ENCODE measurements at places on chromosomes 2 and 18. TPM values are rescaled to one million over a fixed set of nuclear protein-coding genes. Genes with fewer than 3 reads are reported as not detected.

DNA sequence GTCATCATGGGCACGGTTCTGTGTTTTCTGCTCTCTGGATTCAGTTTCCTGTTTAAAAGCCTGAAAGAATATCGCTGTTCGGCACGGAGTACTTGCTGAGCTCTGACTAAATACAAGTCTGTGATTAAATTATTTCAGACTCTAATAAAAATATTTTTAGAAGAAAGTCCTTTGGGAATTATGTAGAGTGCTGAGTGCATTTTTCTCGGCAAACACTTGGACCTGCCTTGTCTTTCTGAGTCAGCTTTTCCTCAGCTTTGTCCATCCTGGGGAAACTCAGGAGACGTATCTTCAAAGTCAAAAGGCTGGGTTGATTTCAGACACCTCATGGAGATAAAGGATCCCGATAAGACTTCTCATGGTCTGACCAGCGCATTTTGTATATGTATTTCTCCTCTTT, 45.9 kb downstream of the IL1R2 start:
- no peak for DNase-seq

GRCh38 chr2:72144632-72145288, 2.9 kb downstream of the CYP26B1 start:
- DNase-seq = no peak

The PROM2 gene
- total RNA-seq = 1.2 TPM

DNA sequence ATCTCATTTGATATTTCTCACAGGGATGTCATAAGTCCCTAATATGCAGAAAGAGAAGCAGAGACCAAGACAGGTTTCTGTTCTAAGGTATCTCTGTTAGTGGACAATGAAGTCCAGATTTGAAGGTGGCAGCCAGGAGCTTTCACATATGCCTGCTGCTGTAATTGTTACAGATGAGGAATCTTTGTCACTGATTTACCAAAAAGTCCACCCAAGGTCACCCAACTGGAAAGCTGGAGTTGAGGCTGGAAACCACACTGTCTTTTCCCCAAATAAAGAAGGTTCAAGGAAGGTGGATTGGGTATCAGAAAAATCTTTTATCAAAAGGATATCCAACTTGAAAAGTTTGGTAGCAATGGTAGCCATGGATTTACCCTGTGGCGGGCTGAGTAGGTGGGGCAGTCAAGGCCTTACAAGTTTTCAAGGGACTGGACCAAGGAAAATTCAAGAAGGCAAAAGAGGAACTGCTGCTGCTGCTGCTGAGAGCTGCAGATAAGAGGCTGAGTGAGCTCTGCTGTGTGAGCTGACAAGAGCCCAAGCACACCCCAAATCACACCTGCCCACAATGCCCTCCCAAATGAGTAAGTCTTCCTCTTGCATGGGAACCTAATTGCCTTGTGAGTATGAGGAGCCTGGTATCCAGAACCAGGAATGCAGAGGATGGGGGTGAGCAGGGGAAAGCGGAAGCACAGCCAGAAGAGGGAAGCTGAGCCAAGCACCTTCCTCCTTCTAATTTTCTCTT, 241.2 kb downstream of the ANAPC1 start:
- peak; percentile 38 for DNase-seq

The SLC4A1AP gene
- 26.7 TPM for total RNA-seq

The CFAP65 gene
- not detected for total RNA-seq

The COL4A3 gene
- 7.2 TPM for total RNA-seq

The BIN1 gene
- total RNA-seq = 9.8 TPM

DNA sequence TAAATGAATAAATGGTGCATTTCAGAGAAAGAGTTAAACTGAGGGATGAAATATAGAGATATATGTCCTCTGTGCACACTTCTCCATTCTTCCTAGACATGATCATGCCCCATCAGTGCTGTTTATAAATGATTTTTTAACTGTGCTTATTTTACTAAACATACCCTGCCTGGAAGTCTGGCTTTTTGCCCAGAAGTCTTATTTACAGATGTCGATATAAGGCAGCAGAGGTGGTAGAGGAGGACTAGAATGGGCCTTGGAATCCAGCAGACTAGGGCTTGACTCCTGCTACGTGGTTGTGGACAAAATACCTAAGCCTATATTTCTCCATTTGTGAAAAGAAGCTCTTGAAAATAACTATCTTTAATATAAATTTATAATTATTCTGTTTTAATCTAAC, 355.5 kb downstream of the RAD51AP2 start:
- no peak for DNase-seq

The C2orf92 gene
- total RNA-seq = 11.2 TPM

The PPP1R1C gene
- total RNA-seq = not detected

DNA sequence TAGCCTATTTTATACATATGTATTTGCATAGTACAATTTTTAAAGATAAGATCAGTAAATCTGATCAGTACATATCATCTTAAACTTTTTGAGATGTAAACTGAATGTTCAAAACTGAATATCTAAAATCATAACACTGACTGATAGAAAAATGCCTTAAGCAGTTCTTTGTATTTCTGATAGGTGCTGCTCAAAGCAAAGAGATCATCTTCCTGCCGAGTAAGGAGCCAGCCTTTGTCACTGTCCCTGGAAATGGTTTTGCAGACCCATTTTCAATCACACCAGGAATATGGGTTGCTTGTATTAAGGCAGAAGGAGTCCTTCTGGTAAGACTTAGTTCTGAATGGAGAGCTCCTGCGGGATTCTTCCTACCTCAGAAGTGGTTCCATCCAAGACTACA, 135.0 kb downstream of the LAMA3 start:
- peak; percentile 17 for DNase-seq

DNA sequence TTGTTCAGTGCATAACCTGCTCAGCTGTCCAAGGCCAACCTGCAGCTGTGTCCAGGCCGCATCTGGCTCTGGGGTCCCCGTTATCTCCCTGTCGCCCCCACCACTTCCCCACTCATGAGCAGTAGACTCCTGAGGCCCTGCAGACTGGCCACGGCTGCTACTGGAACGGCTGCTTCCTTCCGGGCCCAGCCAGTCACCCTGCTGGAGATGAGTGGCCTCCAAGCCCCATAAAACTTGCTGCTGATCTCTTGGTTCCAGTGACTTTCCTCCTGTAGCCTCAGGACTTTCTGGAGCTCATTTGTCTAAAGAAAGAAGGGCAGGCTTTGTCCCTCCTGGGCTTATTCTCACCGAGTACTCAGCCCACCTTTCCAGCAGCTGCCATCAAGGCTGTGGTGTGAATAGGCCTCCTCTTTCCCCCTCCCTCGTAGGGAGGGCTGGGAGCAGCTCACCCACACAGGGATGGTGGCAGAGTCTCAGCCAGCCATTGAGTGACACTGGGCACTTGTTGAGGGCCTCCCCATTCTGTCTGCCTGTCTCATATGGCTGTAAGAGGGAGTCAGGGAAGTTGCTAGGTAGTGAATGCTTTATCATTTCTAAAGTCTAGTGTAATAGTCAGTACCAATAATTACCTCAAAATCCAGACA, 257.3 kb downstream of the MYCN start:
- no peak for DNase-seq

- DNase-seq = no peak
Measured at GRCh38 chr18:55317864-55318263, 270.1 kb downstream of the TCF4 start.

DNA sequence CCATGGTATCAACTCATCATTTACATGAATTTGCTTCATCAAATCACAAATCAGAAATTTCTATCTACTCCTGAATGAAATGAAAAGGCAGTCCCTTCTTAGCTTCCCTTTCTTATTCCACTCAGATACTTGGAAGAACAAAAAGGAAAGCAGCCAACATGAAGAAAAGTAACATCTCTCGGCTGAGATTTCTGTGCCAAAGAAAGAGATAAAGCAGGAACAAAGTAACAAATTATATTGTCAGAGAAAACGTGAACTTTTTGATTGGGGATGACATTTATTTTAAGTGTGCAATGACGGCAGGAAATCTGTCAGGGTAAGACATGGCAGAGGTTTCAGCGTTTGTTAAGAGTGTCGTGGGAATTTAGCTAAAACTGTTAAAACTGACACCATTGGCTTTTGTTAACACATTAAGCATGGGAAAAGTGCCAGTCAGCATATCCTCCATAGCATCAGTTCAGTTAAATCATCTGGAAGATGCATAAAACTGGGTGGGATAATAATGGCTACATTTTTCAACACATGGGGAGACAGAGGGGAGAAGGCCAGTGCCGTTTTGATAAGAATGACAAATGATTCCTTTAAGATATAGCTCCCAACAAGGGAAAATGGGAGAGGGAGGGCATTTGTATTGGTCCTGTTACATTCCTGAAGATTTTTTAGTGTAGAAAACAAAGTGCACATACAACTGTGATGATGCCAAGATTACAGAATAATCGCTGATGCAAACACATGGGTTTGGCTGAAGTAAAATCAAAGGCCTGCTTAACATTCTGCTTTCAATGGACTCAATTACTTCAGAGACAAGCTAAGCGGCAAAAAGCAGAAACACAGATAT, 211.6 kb downstream of the ZNF521 start:
- no peak for DNase-seq

DNA sequence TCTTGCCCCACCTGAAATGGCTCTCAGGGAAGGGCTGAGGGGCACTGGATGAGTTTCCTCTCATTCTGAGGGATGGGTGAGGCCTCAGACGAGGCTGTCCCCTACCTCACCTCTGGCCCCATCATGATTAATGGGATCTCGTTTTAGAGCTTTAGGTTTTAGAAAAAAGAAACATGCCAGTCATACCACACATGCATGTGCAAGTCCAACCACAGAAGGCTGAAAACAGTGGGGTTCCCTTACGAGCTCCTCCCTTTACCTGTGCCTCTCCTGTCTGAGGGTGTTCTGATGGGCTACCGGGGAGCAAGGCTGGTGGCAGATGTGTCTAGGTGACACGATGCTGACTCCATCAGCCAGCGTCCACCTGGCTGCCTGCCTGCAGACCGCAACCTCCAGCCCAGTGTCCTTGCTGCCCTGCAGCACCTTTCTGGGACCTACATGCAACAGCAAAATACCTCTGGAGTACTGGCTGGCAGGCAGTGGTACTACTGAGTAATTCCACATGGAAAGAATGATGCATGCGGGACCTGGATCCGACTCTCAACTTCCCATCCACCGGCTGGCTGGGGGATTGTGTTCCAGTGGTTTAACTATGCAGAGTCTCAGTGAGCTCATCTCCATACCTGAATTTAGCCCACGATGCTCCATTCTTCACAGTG, 9.1 kb upstream of the LYPD6B start:
- DNase-seq = no peak

- DNase-seq = no peak
Measured at GRCh38 chr2:144348846-144349245, 171.1 kb downstream of the ZEB2 start.

The IL1RL1 gene
- not detected for total RNA-seq

GRCh38 chr2:197889041-197889440, 84.6 kb downstream of the PLCL1 start:
- DNase-seq = peak; percentile 50

The GNAL gene
- total RNA-seq = 0.28 TPM

The TMEM200C gene
- not detected for total RNA-seq

DNA sequence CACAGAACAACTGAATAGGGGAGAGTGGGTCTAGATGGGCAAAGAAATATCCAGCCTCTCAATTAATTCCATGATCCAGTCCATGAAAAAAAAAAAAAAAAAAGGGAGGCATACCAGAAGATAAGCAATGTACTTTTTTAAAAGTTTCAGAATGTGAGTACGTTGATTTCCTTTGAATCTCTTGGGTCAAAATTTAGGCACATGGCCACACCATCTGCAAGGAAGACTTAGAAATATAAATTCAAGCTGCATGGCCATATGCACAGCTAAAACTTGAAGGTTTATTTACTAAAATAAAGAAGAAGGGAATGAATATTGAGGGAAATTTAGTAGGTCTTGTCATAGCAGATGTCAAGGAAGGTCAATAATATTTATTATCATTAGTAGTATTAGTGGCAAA, 286.5 kb upstream of the CDH7 start:
- no peak for DNase-seq

The TRABD2A gene
- total RNA-seq = 1.8 TPM

The CYRIA gene
- total RNA-seq = 11.7 TPM

DNA sequence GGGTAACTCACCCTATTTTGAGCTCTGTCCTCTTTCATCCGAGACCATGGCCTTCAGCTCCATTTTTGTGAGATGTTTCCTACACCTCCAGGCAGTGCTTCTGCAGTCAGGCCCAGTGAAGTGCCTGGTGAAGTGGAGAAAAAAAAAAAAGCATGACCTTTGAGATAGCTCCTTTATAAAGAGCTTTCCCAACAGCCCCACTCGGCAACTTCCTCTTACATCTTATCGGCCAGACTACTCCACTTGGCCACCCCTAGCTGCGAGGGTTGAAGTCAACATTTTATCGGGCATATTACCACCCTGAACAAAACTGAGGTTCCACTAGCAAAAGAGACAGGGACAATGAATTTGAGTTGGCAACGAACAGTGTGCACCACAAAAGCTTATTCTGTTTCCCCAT, 124.8 kb upstream of the RNF152 start:
- DNase-seq = no peak

GRCh38 chr2:164836907-164837306, 4.7 kb downstream of the COBLL1 start:
- DNase-seq = no peak
